ENCODE measurements at places on chromosomes 1 and 21. TPM values are rescaled to one million over a fixed set of nuclear protein-coding genes. Genes with fewer than 3 reads are reported as not detected.

EFNA1 gene
- total RNA-seq, result 0.24 TPM

CAPN8 gene
- not detected for total RNA-seq

WNT4 gene
- not detected for total RNA-seq

DTL gene
- 88.2 TPM for total RNA-seq

NEK2 gene
- total RNA-seq, result 45.9 TPM

UMODL1 gene
- total RNA-seq, result not detected

NPHS2 gene
- not detected for total RNA-seq

- peaks cover 34% of the 10 kb centered on the region for H3K36me3 ChIP-seq
- no peak overlapping the region for H3K4me3 ChIP-seq
- no peaks in the 10 kb centered on the region for H3K27me3 ChIP-seq
- no peak for DNase-seq
Observed at GRCh38 chr1:204455831-204456145, 38.8 kb downstream of the PIK3C2B start.

- H3K27ac ChIP-seq, result no peak overlapping the region
- H3K4me3 ChIP-seq, result no peak overlapping the region
- DNase-seq, result no peak
- no peaks in the 10 kb centered on the region for H3K4me1 ChIP-seq
Observed at GRCh38 chr1:163574119-163574518, 252.4 kb downstream of the NUF2 start.

- no peak for DNase-seq
- no peak overlapping the region for H3K27ac ChIP-seq
- H3K36me3 ChIP-seq, result no peaks in the 10 kb centered on the region
- peaks cover 3% of the 10 kb centered on the region for H3K27me3 ChIP-seq
- H3K4me1 ChIP-seq, result no peaks in the 10 kb centered on the region
Observed at GRCh38 chr1:7680955-7681268, 90.2 kb upstream of the VAMP3 start.

DNA sequence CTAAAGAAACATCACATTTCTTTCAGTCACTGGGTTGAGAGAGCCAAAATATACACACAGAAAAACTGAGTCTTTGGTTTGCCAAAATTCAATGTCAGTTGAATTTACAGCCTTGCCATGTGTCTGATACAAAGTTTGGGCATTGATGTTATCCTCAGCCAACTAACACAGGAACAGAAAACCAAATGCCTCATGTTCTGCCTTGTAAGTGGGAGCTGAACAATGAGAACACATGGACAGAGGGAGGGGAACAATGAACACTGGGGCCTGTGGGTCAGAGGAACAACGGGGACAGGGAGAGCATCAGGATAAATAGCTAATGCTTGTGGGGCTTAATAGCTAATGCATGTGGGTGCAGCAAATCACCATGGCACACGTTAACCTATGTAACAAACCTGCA is 39.6 kb upstream of the C21orf91 start:
- H3K4me1 ChIP-seq, result no peaks in the 10 kb centered on the region
- no peak overlapping the region for H3K4me3 ChIP-seq
- no peak for DNase-seq
- H3K27ac ChIP-seq, result no peak overlapping the region
- no peaks in the 10 kb centered on the region for H3K36me3 ChIP-seq
- H3K27me3 ChIP-seq, result no peaks in the 10 kb centered on the region

DNA sequence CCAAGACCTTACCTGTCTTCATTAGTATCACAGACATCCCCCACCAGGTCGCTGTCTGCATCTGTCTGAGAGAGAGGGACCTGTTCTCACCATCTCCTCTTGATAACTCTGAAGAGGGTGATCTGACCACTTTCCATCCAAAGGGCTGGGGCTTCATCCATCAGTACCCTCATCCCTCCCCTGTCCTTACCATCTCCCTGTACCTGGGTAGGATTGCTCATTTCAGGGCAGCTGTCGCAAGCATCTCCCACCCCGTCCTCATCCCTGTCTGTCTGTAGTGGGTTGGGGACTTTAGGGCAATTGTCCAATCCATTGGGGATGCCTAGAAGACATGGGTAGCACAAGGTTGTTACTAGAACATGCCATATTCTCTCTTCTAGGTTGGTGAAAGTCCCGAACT is 7.9 kb downstream of the THBS3 start:
- no peaks in the 10 kb centered on the region for H3K27me3 ChIP-seq
- no peak overlapping the region for H3K4me3 ChIP-seq
- no peak overlapping the region for H3K27ac ChIP-seq
- peaks cover 7% of the 10 kb centered on the region for H3K4me1 ChIP-seq

DNA sequence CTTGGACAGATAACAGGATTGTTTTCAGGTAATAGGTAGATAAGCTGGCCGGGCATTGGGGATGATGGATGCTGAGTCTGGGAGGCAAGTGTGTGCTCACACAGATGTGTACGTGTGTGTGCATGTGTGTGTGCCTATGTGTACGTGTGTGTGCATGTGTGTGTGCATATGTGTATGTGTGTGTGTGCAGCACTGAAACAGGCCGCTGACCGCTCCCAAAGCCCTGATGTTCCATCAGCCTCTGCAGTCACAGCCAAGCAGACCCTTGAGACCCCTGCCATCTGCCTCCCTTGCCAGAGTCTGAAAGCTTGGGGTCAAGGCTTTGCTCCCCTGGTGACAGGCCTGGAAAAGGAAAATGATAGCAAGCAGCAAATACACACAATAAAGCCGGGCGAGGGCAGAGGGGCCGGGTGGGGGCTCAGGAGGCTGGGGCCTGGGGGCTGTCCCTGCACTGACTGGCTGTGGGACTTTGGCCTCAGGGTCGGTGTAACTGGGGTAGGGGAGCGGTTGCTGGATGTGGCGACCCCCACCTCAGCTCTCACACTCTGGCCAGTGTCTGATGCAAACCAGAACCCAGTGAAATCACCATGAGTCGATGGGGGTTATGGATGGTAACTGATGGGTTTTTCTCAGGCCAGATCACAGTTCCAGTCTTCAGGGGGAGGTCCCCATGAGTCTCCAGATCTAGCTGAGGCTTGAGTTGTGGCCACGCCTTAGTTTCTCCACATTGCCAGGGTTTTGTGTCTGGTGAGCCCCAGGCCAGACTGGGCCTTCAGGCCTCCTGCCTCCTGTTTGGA is 9.2 kb upstream of the TNFRSF8 start:
- peak; percentile 59 for DNase-seq
- H3K4me1 ChIP-seq, result peaks cover 67% of the 10 kb centered on the region

DNA sequence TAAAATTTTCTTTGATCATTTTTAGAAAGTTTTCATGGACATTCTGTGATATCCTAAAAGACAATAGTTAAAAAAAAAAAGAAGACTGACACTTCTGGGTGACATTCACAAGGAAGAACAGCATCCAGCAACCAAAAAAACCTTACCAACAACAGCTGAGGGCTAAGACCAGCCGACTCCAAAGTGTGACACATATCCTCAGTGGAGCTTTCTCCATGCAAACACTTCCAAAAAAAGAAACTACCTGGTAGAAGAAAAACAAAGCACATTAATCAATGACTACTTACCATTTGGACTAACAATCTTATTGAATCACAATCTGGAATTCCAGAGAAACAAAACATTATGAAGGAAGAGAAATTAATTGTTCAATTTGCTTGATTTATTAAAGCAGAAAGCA is 88.2 kb downstream of the IARS2 start:
- no peaks in the 10 kb centered on the region for H3K4me1 ChIP-seq
- no peaks in the 10 kb centered on the region for H3K27me3 ChIP-seq
- H3K27ac ChIP-seq, result no peak overlapping the region
- H3K4me3 ChIP-seq, result no peak overlapping the region

GRCh38 chr1:110057963-110058518 is 12.4 kb downstream of the ALX3 start:
- H3K4me1 ChIP-seq, result no peaks in the 10 kb centered on the region
- H3K4me3 ChIP-seq, result no peak overlapping the region
- no peak overlapping the region for H3K27ac ChIP-seq
- no peak for DNase-seq
- peaks cover 37% of the 10 kb centered on the region for H3K36me3 ChIP-seq

DNA sequence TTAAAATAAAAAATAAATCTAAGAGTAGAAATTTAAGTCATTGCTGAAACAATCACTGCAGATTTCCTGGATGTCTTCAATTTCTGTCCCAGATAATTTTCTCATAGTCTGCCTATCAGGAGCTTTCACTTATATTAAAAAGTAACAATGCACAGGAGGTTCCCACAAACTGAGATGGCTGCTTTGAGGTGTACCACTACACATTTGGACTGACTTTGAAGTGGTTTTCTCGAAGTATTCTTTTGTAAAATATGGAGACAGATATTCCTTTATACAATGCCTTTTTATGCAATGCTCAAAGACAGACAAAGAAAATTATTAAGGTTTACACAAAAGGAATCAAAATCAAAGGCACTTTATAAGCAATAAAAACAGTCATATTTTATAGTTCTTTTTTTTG is 24.5 kb downstream of the TOR1AIP2 start:
- H3K27me3 ChIP-seq, result no peaks in the 10 kb centered on the region
- no peaks in the 10 kb centered on the region for H3K4me1 ChIP-seq
- DNase-seq, result no peak

DNA sequence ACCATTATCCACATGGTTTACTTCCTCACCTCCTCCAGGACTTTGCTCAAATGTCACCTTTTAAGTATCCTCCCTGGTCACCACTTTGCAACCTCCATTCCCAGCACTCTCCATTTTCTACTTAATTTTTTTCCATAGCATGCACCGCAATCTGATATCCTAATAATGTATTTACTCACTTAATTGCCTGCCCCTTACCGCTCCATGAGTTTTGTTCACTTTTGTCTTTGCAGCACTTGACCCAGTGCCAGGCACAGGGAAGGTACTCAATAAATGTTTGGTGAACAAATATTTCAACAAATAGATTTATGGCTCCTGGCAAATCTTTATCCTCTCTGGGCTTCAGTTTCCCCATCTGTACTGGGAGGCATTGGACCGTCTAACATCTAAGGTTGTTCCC is 53.6 kb downstream of the UBE2T start:
- H3K27ac ChIP-seq, result no peak overlapping the region
- H3K27me3 ChIP-seq, result no peaks in the 10 kb centered on the region
- H3K36me3 ChIP-seq, result no peaks in the 10 kb centered on the region
- no peak for DNase-seq
- no peak overlapping the region for H3K4me3 ChIP-seq

- H3K36me3 ChIP-seq, result no peaks in the 10 kb centered on the region
- peaks cover 6% of the 10 kb centered on the region for H3K27me3 ChIP-seq
- no peak for DNase-seq
- H3K4me3 ChIP-seq, result no peak overlapping the region
- no peak overlapping the region for H3K27ac ChIP-seq
Observed at GRCh38 chr1:96997717-96998116, 276.1 kb downstream of the PTBP2 start.

- no peak for DNase-seq
- peaks cover 12% of the 10 kb centered on the region for H3K4me1 ChIP-seq
- no peak overlapping the region for H3K27ac ChIP-seq
- peaks cover 18% of the 10 kb centered on the region for H3K27me3 ChIP-seq
- H3K36me3 ChIP-seq, result no peaks in the 10 kb centered on the region
Observed at GRCh38 chr1:201476670-201477344, 7.8 kb upstream of the PHLDA3 start.

- H3K27me3 ChIP-seq, result no peaks in the 10 kb centered on the region
- H3K4me1 ChIP-seq, result peaks cover 76% of the 10 kb centered on the region
- no peak overlapping the region for H3K4me3 ChIP-seq
- H3K36me3 ChIP-seq, result peaks cover 15% of the 10 kb centered on the region
Observed at GRCh38 chr1:167465743-167466142, 52.6 kb downstream of the CD247 start.

DNA sequence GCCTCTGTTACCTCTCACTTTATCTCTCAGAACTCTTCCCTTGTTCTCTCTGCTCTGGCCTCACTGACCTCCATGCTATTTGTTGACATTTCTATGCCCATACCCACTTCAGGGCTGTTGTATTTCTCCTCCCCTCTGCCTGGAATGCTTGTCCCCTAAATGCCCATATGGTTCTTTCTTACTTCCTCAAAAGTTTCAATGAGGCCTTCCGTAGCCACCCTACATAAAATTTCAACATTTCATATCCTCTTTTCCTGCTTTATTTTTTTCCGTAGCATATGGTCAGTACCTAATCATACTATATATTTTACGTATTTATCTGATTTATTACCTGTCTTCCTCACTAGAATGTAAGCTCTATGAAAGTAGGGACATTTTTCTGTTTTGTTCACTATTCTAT is 47.1 kb upstream of the ZYG11A start:
- H3K27ac ChIP-seq, result no peak overlapping the region
- no peaks in the 10 kb centered on the region for H3K4me1 ChIP-seq
- no peaks in the 10 kb centered on the region for H3K27me3 ChIP-seq
- H3K4me3 ChIP-seq, result no peak overlapping the region

GRCh38 chr1:46197560-46197963 is 672 bp downstream of the POMGNT1 start:
- H3K4me3 ChIP-seq, result peak overlapping the region; percentile 82
- H3K4me1 ChIP-seq, result peaks cover 21% of the 10 kb centered on the region
- no peak for DNase-seq
- peak overlapping the region; percentile 56 for H3K27ac ChIP-seq
- H3K27me3 ChIP-seq, result no peaks in the 10 kb centered on the region
- H3K36me3 ChIP-seq, result peaks cover 12% of the 10 kb centered on the region

GRCh38 chr1:37033355-37034101 is 787 bp downstream of the GRIK3 start:
- no peaks in the 10 kb centered on the region for H3K36me3 ChIP-seq
- no peak for DNase-seq
- H3K4me1 ChIP-seq, result peaks cover 3% of the 10 kb centered on the region
- H3K27ac ChIP-seq, result no peak overlapping the region

DNA sequence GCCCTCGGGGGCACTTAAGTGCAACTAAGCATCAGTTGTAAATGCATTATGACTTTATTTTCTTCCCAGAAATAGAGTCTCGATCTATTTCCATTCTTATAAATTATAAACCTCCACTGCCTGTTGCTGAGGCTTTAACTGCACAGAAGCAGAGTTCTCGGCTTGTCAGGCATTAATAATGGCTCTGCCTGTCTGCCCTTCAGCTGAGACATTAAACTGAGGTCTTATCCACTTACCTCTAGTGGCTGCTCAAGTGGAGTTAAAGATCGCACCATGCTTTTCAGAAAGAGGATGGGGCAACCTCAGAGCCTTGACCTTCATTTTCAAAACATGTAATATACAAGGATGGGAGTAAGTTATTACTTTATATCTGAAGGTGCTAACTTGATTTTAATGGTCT is 597.6 kb upstream of the PRMT6 start:
- H3K27me3 ChIP-seq, result no peaks in the 10 kb centered on the region
- no peak for DNase-seq
- no peak overlapping the region for H3K27ac ChIP-seq
- no peaks in the 10 kb centered on the region for H3K4me1 ChIP-seq
- H3K4me3 ChIP-seq, result no peak overlapping the region

GRCh38 chr1:110087812-110088738 is 17.6 kb upstream of the ALX3 start:
- H3K27ac ChIP-seq, result no peak overlapping the region
- no peaks in the 10 kb centered on the region for H3K36me3 ChIP-seq
- no peak overlapping the region for H3K4me3 ChIP-seq
- peak; percentile 52 for DNase-seq

- H3K4me3 ChIP-seq, result no peak overlapping the region
- H3K4me1 ChIP-seq, result peaks cover 50% of the 10 kb centered on the region
- no peak for DNase-seq
- no peaks in the 10 kb centered on the region for H3K27me3 ChIP-seq
- H3K36me3 ChIP-seq, result peaks cover 56% of the 10 kb centered on the region
Observed at GRCh38 chr1:207807690-207808321, 56.0 kb downstream of the CD46 start.
